ENCODE measurements at places on chromosomes 5 and 9. TPM values are rescaled to one million over a fixed set of nuclear protein-coding genes. Genes with fewer than 3 reads are reported as not detected.

SPINK6 gene
- total RNA-seq, result not detected

CACNA1B gene
- 0.23 TPM for total RNA-seq

UBE2QL1 gene
- total RNA-seq, result 0.49 TPM

- no peak for DNase-seq
Measured at GRCh38 chr5:89542736-89543135, 659.8 kb upstream of the MEF2C start.

- no peak for DNase-seq
Measured at GRCh38 chr9:124502711-124503702, 4.2 kb downstream of the NR5A1 start.

GRCh38 chr9:87642330-87643106, 83.4 kb upstream of the CTSL start:
- DNase-seq, result no peak

- no peak for DNase-seq
Measured at GRCh38 chr9:86550401-86550800, 196.2 kb upstream of the TUT7 start.

DNA sequence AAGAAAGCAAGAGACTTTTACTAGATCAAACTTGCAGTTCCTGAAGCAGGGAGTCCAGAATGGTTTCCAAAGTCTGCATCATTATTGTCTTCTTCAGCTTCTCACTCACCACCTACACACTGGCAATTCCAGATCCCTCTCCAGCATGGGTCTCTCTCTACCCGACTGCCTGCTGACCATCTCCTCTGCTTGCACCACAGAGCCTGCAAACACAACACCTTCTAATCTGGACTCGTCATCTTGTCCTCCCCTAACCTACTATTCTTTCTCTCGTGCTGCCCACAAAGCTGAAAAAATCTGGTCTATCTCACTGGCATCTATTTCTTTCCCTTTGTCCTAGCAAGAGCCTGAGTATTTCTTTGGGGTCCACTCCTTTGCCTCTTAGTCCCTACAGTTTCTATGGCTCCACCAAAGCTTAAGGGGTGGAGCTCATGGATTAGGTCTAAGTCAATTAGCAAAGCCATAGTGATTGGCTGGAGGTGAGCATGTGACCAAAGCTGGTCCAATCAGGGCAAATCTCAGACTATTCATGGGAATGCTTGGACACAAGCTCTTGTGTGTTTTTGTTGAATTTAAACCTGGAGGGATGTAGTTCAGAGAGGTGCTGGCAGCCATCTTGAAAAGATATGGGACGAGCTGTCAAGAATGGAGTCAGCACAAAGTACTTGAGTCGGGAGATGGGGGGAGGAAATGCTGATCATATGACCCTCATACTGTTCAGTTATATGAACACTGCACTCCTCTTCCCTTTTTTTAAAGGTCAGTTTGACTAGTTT, 63.5 kb downstream of the GALNT12 start:
- DNase-seq, result no peak

GRCh38 chr9:111095441-111095840, 57.2 kb upstream of the LPAR1 start:
- DNase-seq, result no peak

- DNase-seq, result peak; percentile 72
Measured at GRCh38 chr9:114908104-114908622, 22.2 kb downstream of the TNFSF8 start.

Data from ureter (tissue), 1 donor.